ENCODE measurements at places on chromosomes 6 and 20. TPM values are rescaled to one million over a fixed set of nuclear protein-coding genes. Genes with fewer than 3 reads are reported as not detected.

RRP36 gene
- 126 TPM for total RNA-seq

PCMTD2 gene
- total RNA-seq, result 37.9 TPM

HLA-DQB1 gene
- total RNA-seq, result 24.5 TPM

ZNF391 gene
- total RNA-seq, result 4.4 TPM

BPIFB4 gene
- not detected for total RNA-seq

DNA sequence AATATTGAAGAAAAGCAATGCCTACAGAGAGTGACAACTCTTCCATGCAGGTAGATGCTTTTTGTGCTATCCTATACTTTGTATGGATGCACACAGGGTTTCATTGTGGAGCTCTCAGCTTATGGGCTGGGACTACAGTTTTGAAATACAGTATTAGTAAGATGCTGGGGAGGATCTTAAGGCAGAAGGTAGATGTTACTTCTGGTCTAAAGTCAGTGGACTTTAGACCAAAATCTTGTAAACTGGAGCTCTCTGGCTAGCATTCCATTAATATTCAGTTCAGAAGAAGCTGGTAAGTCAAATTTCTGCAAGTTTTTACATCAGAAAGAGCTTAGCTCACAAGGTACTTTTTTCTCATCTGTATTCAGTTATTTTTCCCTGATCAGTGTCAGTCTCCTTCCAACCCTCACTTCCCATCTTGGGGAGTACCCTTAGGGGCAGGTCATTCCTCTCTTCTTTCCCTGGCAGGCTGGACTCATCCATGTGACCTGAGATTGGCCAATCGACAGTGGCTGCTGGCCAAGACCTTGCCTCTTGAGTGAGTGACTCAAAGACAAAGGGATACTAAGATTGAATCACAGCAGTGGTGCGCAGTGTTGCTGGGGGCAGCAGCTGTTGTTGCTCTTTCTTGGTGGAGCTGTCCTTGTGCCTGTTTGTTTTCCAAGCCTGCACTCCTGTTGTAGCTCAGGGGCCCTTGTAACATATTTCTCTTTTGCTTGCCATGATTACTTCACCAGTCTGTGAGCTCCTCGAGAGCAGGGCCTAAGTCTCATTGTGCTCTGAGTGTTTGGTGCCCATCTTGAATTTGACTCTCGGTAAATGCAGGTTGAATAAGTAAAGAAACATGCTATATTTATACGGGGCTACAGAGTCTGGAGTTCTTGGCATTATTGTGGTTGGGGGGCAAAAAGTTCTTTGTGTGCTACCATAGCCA is 2.8 kb upstream of the PHF20 start:
- DNase-seq, result peak; percentile 87

GRCh38 chr20:49739042-49739441 is 25.4 kb upstream of the B4GALT5 start:
- DNase-seq, result no peak

- DNase-seq, result no peak
Observed at GRCh38 chr6:135266675-135267074, 85.6 kb downstream of the MYB start.

GRCh38 chr6:79084693-79085092 is 6.6 kb upstream of the PHIP start:
- DNase-seq, result no peak

GRCh38 chr20:57998276-57998675 is 230.2 kb downstream of the ANKRD60 start:
- DNase-seq, result no peak

DNA sequence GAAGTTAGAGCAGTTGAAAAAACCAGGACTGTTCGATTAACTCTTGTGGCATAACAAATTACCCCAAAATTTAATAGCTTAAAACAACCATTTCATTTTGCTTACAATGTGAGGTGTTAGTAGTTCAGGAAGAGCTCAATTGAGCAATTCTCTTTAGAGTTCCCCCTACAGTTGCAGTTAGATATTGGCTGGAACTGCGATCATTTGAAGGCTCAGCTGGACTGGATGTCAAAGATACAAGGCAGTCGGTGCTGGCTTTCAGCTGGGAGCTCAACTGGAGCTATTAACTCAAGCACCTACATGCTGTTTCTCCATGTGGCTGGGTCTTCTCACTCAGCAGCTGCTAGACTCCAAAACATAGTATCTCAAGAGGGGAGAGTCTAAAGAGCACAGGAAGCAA is 96.0 kb upstream of the LOC128125822 start:
- DNase-seq, result no peak

DNA sequence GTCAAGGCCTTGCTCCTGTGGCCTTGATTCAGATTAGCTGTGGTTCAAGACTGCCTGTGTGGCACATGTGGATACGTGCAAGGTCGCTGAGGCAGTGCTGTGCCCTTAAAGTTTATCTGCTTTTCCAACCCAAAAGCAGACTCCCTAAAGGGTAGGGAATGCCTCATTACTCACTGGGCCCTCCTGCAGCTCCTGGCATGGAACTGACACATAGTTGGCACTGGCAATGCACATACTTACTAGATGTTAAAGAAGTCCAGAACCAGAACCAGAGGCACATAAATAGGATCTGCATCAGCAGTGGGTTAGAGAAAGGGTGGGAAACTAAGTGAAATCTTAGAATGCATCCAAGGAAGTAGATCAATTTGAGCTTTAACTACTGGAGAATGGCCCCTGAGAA is 90.6 kb upstream of the MLN start:
- DNase-seq, result no peak

DNA sequence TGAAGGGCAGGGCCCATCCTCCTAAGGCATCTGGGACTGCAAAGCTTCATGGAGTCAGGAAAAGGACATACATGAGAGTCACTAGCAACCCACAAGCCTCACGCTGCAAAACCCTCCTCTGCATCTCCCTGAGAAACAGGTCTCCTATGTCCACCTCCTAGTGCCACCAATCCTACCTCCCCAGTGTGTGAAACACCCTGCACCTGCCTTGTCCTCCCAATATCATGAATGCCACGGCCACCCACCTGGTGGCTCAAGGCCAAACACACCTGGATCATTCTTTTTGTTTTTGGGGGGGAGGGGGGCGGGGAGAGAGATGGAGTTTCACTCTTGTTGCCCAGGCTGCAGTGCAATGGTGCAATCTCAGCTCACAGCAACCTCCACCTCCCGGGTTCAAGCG is 90.5 kb downstream of the ZMYND8 start:
- no peak for DNase-seq

GRCh38 chr6:71403422-71404134 is 115.0 kb downstream of the OGFRL1 start:
- DNase-seq, result no peak

DNA sequence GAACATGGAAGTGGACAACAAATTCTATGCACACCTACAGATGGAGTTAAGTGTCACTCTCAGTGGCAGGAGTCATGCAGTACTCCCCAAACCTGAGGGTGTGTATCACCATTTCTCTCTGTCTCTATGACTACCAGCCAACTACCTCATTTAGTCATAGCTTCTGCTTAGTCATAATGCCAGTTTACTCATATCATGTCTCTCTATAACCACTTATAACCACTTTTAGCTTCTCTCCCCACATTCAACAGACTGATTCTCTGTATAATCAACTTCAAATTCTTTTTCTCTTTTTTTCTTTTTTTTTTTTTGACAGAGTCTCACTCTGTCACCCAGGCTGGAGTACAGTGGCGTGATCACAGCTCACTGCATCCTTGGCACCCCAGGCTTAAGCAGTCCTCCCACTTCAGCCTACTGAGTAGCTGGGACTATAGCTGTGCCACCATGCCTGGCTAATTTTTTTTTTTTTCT is 13.8 kb upstream of the GTF3C6 start:
- peak; percentile 89 for DNase-seq

- no peak for DNase-seq
Observed at GRCh38 chr20:20546402-20546801, 166.0 kb downstream of the RALGAPA2 start.

DNA sequence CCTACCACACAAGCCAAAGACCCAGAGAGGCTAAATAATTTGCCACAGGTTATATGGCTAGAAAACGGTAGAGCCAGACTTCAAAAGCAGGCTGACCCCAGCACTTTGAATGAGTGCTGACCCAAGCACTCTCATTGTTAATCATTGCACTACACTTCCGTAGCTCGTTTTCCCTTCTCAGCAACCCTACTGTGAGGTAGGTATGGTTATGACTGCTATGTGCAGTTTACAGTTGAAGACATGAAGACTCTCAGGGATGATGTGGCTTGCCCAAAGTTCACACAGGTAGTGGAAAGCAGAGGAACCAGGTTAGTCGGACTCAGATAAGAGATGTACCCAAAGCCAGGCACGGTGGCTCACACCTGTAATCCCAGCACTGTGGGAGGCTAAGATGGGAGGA is 33.5 kb upstream of the RIMS4 start:
- no peak for DNase-seq
